ENCODE measurements at places on chromosomes 11 and 22. TPM values are rescaled to one million over a fixed set of nuclear protein-coding genes. Genes with fewer than 3 reads are reported as not detected.

The OR51I1 gene
- total RNA-seq = not detected

The PRRG4 gene
- 0.49 TPM for total RNA-seq

The OTOG gene
- not detected for total RNA-seq

The OR52E5 gene
- total RNA-seq = not detected

The APOBEC3A gene
- not detected for total RNA-seq

The UBQLN3 gene
- not detected for total RNA-seq

The CHST1 gene
- total RNA-seq = 26.0 TPM

The BIK gene
- 0.46 TPM for total RNA-seq

The CSF2RB gene
- total RNA-seq = 8.9 TPM

The CST6 gene
- total RNA-seq = 0.49 TPM

The OR52N4 gene
- total RNA-seq = not detected

The IFT27 gene
- 13.7 TPM for total RNA-seq

The CNIH2 gene
- total RNA-seq = 0.07 TPM

The GRAP2 gene
- not detected for total RNA-seq

The PHOX2A gene
- not detected for total RNA-seq

The CREB3L1 gene
- total RNA-seq = 1.9 TPM

The CBLIF gene
- not detected for total RNA-seq

The IMMP1L gene
- total RNA-seq = 7.2 TPM

The LIN7C gene
- 43.3 TPM for total RNA-seq

The CACNA1I gene
- not detected for total RNA-seq

The KRTAP5-9 gene
- not detected for total RNA-seq

The PRR33 gene
- not detected for total RNA-seq

The P2RX3 gene
- not detected for total RNA-seq

The OR51B5 gene
- total RNA-seq = not detected

The CLDN5 gene
- 360 TPM for total RNA-seq

The IRAG1 gene
- total RNA-seq = 0.13 TPM

The ADM2 gene
- total RNA-seq = 0.20 TPM

The LRRC74B gene
- total RNA-seq = not detected

The SERPIND1 gene
- total RNA-seq = 0.59 TPM

The MICAL2 gene
- 300 TPM for total RNA-seq

The LGALS12 gene
- not detected for total RNA-seq

The TRIM66 gene
- 5.7 TPM for total RNA-seq

The CALCA gene
- total RNA-seq = not detected

The ALDH3B2 gene
- not detected for total RNA-seq

The FAM181B gene
- total RNA-seq = 0.04 TPM

The PDHX gene
- total RNA-seq = 22.9 TPM

Measured in pulmonary artery endothelial cell (primary cell).